Stimulated activated CD8-positive, alpha-beta memory T cell treated with anti-CD3 and anti-CD28 coated beads, Interleukin-7, amount 100 ng/mL, for 48 hours (primary cell): ENCODE measurements at places on chromosomes 7 and 10.

DNA sequence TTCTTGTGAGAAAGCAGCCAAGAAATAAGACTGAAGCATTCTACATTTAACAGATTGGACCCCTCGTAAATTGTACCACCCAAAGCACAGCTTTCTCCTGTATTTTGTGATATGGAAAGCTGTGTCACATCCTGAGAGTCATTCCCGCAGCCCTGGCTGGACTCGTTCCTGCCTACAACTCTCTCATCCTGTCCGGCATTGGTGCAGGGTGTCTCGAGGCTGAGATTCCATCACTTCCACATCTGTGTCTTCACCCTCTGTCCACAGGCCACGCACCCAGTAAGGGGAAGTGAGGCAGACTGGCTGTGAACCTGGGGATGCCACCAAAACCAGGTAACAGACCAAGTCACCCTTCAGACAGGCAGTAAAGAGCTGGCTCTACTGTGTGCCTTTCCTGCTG is 146.2 kb upstream of the KLF6 start:
- no peak for DNase-seq

DNA sequence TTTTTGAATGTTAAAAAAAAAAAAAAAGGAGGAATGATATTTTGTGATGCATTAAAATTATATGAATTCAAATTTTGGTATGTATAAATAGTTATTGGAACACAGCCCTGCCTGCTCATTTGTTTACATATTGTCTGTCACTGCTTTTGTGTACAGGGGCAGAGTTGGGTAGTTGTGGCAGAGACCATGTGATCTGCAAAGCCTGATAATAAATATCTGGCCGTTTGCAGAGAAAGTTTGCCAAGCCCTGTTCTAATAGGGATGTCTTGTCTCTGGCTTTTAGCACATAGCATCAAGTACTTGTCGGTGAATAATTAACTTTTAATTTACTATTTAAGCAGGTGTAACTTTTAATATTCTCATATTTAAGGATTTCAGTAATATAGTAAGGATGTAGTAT is 19.8 kb downstream of the TSPAN13 start:
- DNase-seq: no peak

DNA sequence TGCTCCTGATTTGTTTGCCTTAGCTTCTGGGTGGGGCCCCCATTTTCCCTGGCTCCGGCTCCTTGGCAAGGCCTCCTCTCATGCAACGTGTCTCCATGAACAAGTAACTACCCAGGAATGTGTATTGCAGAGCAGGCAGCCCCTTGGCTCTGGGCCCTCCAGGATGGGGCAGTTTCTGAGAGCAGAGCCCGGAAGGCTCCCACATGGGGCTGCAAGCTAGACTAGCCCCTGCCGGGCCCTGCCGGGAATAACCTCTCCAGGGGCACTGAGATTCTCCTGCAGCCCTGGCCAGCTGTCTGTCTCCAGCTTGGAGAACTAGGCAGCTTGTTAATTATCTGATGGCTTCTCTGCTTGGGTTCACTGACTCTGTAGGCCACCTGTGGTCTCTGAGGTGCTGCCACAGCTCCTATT is 184.0 kb upstream of the INHBA start:
- no peak for DNase-seq

DNA sequence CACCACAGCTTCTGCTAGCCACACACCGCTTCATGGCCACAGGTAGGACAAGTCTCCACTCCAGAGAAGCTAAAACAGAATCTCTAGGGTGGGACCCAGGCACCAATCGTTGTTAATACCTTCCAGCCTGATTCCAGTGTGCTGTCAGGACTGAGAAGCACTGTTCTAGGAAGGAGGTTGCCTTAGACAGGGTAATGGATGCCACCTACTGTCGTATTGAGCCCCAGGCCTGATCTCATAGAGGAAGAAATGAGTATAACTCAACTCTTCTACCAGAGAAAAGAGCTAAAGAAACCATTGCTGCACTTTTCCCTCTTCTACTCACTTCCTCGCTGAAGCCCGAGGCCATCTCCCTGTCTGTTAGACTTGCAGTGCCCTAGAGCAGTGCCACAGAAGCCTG is 31.8 kb downstream of the CNNM1 start:
- DNase-seq: no peak

- DNase-seq: no peak
Observed at GRCh38 chr10:114283535-114284234, 44.6 kb downstream of the VWA2 start.

DNA sequence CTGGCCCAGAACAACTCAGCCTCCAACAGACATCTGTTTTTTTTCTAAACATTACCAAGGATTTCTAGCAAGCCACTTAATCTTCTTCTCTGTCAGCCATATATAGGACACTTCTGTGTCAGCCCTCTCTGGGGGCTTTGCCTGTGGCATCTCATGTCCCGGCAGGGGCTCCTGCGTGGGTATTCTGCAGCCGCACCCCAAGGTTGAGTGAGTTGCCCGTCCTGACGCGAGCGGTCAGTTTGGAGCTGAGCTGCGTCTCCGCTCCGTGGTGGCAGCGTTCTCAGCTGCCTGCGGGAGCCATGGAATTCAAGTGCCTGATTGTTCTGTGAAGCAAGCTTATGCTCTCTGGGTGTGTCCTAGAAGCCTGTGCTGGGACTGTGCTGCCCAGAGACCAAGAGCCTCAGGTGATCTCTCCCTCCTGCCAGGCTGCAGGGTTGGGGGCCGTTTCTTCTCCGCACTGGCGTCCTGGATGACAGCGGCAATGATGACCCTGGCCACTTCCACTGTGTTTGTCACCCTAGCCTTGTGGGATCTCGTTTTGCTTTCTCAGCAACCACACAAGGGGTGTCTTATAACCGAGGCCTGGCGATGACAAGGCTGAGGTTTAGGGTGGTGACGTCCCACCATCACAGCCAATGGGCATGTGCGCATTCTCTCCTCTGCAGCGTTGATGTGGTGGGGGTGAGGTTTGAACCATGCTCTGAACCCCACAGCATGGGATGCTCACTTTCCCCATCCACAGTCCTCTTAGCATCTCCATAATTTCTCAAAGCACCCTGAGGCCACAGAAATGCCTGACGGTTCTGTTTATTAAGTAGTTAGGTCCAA is 612.6 kb upstream of the FOXK1 start:
- DNase-seq: no peak

DNA sequence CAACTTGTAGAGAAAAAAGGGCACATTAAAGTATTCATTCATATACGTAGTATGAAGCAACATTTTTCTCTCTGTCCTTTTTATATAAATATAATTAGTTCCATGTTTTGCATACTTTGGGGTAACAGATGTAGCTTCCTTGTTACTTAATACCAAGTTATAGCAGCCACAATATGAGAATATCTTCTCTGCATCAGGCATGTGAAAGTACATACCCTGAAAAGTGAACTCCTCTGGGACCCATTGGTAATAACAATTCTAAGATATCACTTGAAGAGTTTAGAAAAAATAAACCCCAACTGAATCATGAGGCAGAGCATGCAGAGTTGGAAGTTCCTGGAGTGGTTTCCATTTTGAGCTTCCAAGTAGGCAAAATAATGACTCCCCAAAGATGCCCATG is 2.4 kb upstream of the CRPPA start:
- no peak for DNase-seq

DNA sequence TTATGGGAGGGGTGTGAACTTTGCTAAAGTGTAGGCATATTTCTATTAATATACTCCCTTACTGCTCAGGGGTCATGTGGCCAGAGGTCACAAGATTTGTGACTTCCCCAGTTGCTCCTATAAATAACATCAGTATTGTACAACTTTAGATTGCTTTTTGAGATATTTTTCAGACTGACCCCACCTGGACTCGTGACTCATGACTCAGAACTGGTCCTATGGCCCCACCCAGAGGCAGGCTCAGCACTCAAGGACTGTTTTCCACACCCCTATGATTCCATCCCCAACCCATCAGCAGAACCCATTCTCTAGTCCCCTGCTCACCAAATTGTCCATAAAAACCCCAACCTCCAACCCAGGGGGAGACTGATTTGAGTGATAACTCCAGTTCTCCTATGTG is 2.7 kb upstream of the CUL2 start:
- DNase-seq: no peak

DNA sequence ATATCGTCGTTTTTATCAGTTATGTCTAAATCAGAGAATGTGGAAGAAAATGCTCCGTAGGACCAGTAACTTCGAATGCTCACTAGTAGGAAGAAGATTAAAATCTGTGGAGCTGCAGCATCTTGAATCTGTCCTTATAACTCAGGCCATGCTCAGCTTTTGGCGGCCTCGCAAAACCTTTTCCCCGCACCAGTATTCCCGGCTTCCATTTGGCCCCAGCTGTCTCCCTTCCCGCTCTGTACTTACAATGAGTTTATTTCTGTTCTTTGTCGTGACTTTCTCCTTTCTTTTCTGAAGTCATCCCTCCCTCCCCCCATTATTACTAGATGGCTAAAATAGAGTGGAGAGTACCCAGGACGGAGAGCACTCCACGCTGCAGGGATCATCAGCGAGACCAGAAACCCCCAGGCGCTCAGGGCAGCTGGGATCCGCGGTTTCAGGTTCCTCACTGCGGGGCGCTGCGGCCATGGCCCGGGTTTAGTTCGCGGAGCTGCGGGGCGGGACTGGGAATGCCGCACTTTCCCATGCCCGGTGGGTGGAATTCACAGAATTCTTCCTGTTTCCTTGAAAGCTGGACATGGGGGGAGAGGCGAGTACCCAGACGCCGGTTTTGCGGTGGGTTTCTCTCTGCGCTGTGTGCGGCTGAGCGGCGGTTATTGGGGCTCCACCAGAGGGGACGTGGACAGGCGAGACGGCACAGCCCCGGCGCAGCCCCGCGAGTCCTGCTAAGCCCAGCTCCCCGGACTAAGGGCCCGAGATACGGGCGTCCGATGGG is 183.5 kb downstream of the POM121L12 start:
- DNase-seq: no peak

- DNase-seq: no peak
Observed at GRCh38 chr10:57507788-57508187, 759.9 kb downstream of the IPMK start.

- no peak for DNase-seq
Observed at GRCh38 chr10:121687095-121687813, 89.0 kb upstream of the FGFR2 start.

- no peak for DNase-seq
Observed at GRCh38 chr7:159142730-159143129, 1.9 kb downstream of the VIPR2 start.

DNA sequence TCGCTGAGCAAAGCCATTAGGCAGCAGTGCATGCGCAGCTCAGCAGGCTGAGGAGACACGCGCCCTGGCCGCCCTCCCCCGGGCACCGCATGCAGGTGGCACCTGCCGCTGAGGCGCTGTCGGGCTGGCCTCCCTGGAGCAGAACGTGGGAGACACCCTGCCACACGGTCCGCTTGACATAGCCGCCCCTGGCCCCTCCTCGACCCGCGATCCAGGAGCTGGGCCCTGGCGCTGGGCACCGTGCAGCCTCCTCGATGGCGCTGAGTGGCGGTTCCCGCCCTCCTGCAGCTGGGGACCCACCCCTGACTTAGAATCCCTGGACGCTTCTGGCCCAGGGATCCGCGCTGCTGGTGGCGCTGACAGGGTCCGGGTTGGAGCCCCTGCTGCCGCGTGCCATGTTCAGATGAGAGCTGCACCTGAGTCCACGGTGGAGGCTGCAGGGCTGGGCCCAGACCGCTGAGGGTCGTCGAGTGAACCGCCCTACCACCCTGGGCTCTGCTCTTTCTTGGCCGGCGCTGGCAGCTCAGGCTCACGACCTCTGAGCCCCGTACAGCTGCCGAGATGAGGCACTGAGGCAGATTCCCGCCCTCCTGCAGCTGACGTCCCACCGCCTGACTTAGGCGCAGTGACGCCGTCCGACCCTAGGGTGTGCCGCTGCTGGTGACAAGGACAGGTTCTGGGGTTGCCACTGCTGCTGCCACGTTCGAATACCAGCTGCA is 116.8 kb downstream of the OR13A1 start:
- no peak for DNase-seq

DNA sequence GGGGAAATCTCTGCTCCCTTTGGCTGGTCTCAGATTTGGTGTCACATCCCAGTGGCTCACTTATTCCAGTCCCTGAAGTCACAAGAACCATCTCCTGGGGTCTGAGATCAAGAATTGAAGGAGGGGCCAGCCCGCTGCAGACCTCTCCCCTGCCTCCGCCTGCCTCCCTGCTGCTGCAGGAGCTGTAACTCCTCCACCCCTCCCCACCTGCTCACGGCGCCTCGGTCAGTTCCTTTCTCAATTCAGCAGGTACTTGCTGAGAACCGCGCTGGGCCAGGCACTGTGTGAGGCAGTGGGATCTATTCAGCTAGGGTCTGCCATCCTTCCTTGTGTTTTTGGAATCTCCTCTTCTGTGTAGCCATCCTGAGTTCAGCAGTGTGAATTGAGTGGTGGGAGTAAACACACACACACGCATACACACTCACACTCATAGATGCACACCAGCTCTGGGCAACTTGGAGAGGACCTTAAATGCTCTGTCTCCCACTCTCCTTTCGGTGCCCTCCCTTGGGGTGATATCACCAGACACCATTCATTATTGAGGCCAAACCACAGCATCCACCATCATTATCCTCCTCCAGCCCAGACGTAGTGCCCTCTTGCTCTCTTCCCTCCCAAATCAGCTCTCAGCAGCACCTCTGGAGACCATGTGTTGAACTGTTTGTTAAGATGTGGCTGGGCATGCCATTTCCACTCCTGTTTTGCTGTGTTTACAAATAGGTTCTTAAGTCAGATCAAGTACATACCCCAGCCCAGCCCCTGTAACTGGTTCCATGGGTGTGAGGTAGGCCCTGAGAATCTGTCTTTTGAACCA is 22.0 kb upstream of the ANKRD2 start:
- DNase-seq: no peak

DNA sequence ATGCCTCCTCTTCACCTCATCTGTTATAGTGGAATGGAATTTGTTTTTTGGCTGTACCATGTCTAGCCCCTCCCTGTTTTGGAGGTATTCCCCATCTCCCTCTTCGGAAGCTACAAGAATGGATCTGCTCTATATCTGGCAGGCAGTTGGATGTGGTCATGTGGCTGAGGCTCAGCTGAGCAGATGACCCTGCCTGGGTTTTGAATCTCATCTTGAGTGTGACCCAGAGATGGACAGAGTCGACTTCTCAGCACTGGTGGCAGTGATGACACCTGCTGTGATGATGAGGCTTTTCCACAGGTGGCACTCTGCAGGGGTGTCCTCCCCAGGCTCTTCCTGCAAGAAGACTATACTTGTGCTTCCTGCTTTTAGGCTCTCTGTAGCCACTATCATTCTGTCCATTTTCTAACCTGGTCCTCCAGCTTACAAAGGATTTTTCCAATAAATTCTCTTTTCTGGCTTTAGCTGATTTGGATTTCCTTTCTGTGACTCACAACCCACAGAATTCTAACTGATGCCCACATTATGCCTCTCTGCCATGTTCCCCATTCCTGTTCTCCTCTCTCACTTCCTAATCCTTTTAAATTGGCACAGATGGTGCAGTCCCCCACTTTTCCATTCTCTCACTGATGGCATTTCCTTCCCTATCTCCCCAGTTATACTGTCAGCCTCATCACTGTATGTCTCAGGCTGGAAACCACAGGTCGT is 7.5 kb upstream of the ARHGAP22 start:
- no peak for DNase-seq
